Activated CD4-positive, alpha-beta memory T cell treated with anti-CD3 and anti-CD28 coated beads for 36 hours (primary cell): ENCODE measurements at places on chromosomes 2 and 18.
A peak's percentile ranks its signal among the peaks of the same experiment; 100 is the strongest.

- DNase-seq, result no peak
Observed at GRCh38 chr2:78127424-78127823, 605.2 kb upstream of the LRRTM4 start.

GRCh38 chr18:46814399-46814798, 57.5 kb upstream of the ST8SIA5 start:
- DNase-seq, result no peak

DNA sequence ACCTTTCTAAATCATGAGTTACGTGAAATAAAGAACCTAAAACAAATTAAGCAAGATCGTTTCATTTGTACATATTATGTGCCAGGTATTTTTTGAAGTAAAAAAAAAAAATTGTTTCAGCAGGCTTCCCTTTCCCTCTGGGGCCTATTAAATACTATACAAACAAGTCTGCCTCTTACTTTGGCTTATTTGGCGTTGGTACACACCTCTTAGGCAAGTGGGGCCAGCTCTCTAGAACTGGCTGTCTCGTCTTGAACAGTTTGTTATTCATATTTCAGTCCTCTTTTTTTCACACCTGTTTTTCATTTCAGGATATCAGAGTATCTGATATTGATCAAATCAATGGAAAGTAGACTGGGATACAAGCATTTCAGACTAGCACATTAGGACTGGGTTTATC, 27.4 kb upstream of the PPP3R1 start:
- no peak for DNase-seq

- DNase-seq, result no peak
Observed at GRCh38 chr18:63762518-63762917, 12.7 kb upstream of the SERPINB7 start.

- no peak for DNase-seq
Observed at GRCh38 chr2:39313575-39313974, 69.8 kb upstream of the CDKL4 start.

DNA sequence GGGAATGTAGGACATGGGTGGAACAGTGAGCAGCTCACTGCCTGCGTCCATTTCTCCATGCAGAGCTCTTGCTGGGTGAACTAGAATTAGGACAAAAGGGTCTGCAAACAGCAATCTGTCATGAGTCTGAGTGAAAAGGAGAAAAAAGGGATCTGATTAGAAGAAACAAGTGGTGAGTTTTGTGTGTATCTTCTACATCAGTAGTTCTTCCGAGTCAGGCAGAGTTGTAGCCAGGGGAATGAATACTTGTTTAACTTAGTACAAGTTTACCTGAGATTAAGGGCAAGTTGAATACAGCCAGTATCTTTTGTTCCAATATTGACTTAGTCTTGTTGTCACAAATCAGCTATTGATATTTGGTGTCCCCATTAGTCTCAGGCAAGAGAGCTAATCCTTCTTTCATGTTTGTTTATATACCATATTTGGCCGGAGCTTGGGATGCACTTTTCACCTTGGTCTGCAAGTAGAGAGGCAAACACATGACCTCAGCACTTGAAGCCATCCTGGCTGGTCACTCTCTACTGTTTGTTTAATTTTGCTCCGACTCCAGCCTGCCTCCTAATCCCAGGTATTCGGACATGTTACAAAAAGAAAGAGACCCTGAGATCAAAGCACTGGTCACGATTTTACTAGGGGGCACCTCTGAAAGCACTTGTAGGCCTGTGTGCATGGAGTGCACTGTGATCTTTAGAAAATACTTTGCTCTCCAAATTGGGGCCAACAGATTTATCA, 211.0 kb upstream of the NT5C1B start:
- no peak for DNase-seq

DNA sequence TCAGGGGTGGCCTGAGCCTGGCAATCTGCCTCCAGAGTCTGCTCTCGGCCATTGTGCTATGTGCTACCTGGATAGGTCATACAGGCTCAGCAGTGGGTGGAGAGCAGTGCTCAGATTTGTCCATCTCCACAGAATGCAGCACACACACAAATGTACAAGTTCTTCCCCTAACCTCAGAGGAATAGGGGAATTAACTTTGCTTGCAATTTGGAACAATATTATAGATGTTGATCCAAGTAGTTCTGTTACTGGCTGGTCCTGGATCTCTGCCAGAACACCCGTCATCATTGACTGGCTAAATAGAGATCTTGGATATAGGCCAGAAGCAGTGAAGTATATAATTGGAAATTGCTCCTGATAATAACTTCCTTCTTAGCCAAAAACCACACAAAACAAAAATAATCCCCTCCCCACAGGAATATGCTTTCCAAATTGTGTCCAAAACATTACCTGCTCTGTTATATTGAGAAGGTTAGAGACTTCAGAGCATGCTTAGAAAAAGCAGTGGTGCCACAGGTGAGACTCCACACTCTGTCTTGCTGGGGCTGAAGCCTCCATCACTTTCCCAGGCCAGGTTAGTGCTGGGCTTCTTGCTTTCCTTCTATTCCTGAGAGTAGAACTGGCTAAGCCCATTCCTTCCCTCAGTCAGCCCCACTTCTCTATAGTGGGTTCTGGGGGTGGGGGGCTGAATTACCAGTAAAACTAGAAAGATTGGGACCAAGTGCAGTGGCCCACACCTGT, 38.8 kb downstream of the NCAPH start:
- no peak for DNase-seq

DNA sequence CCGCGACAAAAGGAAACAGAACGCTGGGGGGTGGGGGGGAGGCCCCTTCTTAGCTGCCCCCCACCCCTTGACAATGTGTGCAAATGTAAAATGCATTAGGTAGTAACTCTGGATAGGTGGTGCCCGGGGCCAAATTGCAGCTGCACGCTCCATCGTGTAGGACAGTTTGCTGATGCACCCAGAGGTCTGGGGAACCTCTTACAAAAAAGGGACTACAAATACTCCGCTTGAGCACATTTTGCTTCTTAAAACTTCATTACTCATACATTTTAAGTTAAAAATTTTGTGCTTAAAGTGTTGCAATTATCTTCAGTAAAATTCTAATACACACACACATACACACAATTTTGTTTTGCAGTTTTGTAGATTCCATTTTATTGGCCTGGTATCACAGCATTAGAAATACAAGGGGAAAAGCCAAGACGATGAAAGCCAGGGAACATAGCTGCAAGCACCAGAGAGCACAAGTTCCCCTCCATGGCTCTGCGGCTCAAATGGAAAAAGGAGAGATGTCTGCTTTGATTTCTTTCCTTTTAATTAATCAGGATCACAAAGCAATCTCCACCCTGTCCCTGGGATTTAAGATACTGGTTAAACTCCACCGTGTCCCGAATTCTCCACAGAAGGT, 582.1 kb downstream of the ZEB2 start:
- no peak for DNase-seq

DNA sequence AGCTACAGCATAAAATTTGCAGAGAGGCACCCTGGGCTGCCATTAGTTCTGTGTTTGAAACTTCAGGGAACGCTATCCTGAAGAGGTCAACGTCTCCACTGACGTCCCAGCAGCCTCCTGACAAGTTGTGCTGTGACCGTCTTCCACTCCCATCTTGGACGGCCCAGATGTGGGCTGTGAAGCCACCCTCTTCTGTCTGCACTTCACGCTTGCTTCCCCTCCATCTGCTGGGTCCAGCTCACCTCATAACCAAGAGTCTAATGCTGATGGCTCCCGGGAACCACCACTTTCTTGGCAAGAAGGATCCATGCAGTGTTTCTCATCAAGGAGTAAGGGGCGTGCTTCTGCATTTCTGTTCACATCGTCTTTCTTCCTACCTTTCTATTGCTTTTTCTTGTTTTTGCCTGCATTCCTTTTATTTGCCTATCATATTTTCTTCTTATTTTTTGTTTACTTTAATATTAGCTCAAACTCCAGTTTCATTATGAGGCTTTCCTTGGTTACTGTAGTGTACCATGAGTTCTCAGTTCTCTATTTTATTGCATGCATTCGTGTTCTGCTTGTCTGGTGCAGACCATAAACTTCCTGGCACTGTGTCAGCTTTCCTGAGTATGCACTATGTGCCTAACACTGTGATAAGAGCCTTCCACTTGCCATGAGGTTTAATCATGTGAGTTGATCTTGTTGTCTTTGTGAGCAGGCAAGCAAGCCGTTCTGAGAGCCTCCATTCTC, 631.8 kb upstream of the RAB6C start:
- no peak for DNase-seq

DNA sequence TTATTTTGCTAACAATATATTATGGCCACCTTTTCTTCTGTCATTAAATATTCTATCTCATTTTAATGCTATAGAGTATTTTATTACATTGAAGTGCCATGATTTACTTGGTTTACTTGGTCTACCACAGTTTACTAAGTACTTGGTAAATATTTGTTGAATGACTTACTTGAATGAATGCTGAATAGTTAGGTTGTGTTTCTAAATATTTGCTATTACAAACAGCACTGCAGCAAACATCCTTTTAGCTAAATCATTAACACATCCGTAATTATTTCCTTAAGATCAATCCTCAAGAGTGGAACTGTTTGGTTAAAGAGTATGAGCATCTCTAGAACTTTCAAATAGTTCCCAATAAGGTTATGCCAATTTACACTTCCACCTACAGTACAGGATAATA, 318.7 kb downstream of the MYCN start:
- no peak for DNase-seq

DNA sequence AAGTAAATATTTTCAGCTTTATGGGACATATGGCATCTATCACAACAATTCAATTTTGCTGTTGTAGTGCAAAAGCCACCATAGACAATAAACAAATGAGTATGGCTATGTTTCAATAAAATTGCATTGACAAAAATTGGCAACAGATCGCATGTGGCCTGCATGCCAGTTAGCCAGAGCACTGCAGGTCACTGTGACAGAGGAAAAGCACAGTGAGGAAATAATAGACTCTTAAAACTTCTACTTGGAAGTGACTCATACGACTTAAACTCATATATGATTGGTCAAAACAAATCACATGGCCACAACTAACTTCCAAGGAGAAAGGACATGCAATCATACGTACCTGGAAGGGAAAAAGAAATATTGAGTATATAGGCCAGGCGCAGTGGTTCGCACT, 44.4 kb downstream of the EXOC6B start:
- DNase-seq, result no peak

DNA sequence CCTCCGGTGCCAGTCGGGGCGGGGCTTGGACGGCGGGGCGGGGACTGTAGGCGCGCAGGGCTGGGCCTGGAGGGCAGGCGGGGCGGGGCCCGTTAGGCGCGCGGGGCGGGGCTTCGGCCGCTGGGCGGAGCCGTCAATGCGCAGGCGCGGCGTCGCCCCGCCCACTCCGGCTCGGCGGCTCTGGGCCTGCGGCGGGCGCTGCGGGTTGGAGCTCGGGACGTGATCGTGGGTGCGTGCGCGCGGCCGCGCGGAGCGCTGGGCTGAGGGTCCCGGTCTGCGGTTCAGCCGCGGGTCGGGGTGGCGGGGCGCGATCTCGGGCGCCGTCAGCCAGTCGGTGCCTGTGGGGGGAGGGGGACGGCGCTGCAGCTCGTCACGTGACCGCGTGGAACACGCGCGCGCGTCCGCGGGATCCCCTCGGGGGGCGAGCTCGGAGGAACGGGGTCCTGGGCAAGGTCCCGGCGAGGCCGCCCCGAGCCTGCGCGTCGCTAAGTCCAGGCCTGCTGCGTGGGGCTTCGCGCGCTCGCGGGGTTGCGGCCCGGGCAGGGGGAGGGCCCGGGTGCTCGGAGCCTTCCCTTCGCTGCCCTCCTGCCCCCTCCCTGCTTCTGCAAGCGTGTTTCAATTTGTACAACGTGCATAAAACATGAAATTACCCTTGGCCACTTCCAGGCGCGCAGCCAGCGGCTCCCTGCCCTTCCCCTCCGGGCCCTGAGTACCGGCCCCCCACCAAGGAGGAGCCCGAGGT, at the start of gene D2HGDH:
D2HGDH (plus strand) TSS at position 164 of the 742 bp plus-strand sequence. CDS start 595 bp downstream, outside the sequence.
- DNase-seq, result peak; percentile 95

- DNase-seq, result no peak
Observed at GRCh38 chr2:14313341-14313740, 319.2 kb upstream of the LRATD1 start.

GRCh38 chr2:224062481-224063297, 23.6 kb upstream of the SERPINE2 start:
- no peak for DNase-seq

DNA sequence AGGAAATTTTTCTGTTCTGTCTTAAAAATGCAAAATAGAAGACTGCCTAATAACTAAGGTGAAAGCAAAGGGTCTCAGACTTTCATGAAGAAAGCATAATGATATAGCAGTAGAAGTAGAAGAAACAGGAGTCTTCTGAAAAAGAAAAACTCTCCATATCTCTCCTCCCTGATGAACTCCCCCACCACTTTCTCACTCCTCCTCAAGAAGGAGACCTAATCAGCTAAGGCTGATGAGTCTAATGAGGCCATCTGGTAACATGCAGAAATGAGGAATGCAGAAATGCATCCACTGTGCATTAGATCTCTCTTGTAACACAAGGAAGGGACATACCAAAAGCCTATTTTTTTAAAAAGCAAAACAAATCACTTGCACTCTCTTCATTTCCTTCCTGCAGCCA, 273.7 kb upstream of the UBE2E3 start:
- no peak for DNase-seq

DNA sequence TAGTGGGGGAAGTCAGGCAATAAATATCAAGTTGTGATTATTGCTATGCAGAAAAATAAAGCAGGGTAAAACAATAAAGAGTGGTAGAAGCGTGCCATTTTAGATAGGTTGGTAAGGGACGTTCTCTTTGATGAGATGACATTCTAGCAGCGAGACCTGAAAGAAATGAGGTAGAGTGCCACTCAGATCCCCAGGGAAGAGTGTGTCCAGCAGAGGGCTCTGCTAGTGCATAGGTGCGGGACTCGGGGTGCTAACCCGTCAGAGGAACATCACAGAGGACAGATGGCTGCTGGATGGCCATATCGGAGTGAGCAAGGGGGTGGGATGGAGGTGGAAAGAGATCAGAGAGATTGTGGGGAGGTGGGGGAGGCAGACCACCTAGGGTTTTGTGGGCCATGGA, 16.3 kb upstream of the GTF2A1L start:
- DNase-seq, result peak; percentile 20

DNA sequence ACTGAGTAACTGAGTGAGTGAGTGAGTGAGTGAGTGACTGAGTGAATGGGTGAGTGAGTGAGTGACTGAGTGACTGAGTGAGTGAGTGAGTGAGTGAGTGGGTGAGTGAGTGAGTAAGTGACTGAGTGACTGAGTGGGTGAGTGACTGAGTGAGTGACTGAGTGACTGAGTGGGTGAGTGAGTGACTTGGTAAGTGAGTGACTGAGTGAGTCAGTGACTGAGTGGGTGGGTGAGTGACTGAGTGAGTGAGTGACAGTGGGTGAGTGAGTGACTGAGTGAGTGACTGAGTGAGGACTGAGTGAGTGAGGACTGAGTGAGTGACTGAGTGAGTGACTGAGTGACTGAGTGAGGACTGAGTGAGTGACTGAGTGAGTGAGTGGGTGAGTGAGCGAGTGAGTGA, 13.9 kb downstream of the MAL start:
- peak; percentile 65 for DNase-seq

- DNase-seq, result no peak
Observed at GRCh38 chr2:223232896-223233295, 180.9 kb downstream of the KCNE4 start.

GRCh38 chr2:101704046-101704466, 6.5 kb downstream of the MAP4K4 start:
- DNase-seq, result peak; percentile 59

GRCh38 chr2:73114273-73114867, 1.6 kb upstream of the RAB11FIP5 start:
- DNase-seq, result no peak
